ENCODE measurements at places on chromosomes 6 and 20.

GRCh38 chr6:155038104-155038503 lies 43.0 kb downstream of the TIAM2 start:
- DNase-seq = no peak

DNA sequence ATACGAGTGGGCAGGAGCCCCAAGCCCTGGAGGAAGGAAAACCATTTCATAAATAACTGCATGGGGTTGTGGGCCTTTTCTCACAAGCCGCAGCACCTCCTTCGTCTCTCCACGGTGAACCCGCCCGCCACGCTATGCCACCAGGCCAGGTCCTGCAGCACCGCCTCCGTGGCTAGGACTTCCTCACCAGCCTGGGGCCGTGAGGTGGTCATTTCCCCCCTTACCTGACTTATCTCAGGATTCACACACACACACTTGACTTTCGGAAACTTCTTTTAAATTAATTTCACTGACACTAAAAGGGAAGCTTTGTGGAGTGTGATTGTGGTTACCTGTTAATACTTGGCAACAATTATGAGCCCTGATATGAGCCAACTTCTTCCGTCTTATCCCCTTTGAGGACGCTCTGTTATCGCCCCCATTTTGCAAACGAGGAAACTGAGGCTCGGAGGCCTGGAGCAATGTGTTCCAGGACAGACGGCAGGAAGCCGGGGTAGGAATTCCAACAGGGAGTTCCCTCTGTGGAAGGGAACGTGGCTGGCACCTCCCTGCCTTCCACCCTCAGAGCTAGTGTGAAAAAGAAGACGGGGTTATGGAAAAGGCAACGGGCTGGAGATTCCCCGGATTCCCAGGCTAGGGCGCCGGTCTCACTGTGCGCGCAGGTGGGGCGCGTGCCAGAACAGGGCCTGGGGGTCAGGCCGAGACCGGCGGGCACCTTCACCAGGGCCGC lies 817 bp upstream of the SLCO4A1 start:
- DNase-seq = no peak

GRCh38 chr20:38559764-38560163 lies 21.2 kb upstream of the ADIG start:
- DNase-seq = no peak

- DNase-seq = no peak
These were observed 1.1 kb upstream of the TBC1D32 start for GRCh38 chr6:121335087-121336008.

DNA sequence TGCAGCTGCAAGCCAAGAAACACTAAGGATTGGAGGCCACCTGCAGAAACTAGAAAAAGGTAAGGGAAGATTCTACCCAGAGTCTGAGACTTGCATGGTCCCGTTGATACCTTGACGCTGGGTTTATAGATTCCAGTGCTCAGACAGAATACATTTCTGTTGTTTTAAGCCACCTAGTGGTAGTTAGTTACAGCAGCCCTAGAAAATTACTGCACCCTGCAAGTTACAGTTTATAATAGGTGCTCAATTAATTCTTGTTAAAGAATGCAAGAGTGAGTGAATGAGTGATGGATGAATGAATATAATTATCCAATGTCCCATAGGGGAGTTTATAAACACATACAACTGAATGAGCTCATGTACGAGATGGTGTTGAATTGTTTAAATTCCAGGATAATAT lies 453.1 kb upstream of the SLC35B3 start:
- no peak for DNase-seq

GRCh38 chr6:121666814-121667213 lies 231.4 kb downstream of the GJA1 start:
- DNase-seq = peak; percentile 46

DNA sequence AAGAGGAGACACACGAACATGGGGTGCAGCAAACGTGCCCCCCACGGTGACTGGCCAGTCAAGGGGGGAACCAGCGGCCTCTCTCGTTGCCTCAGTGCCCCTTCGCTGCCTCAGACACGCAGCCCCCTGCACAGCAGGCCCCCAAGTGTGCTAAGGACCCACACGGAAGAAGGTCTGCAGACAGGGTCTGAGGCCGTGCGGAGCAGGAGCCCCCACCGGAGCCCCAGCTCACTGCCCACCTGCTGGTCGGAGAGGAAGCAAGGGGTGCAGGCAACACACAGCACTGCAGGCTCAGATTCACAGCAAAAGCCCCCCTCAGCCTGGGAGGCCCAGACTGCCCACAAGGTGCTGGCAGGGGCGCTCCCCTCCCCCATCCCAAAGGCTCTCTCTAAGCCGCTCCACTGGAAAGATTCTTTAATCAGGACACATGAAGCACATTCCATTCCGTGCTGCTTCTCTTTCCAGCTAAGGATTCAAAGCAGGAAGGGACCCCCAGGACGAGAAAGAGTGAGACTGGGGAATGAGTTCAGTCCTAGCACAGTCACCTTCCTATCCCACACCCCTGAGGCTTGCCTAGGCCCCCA lies 105.1 kb downstream of the SLC23A2 start:
- no peak for DNase-seq

DNA sequence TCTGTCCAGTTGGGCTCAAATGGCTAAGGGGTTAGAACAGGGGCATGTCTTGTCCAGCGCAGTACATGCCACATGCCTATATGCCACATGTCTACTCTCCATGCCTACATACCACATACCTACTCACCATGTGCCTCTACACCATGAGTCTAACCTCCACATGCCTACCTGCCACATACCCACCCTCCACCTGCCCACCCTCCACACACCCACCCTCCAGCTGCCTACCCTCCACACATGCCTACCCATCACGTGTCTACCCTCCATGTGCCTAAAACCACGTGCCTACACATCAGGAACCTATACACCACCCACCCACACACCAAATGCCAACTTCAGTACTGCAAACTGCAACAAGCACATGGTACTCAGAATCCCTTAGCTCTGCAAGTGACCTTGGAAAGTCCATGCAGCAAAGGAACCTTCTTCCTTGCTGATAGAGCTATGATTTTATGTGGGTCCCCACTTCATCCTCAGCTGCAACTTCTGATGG lies 113.0 kb upstream of the CST7 start:
- no peak for DNase-seq

- no peak for DNase-seq
These were observed 11.4 kb downstream of the PPIL6 start for GRCh38 chr6:109428889-109429477.

DNA sequence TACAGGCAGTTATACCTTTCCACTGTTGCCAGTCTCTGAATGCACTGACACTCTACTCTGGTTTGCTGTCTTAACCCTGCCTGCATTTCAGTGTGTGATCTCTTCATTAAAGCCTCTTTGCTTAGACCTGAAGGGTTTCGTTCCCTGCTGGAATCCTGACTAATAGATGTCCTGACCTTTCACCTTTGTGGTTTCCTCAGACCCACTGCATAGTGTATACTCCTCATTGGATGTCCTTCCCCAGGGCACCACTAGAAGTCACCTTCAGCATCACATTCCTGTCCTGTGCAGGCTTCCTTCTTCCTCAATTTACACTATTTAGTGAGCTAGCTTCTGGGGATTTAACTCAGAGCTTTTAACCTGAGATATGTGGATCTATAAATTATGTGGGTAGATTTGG lies 120.6 kb downstream of the RCAN2 start:
- DNase-seq = peak; percentile 19

DNA sequence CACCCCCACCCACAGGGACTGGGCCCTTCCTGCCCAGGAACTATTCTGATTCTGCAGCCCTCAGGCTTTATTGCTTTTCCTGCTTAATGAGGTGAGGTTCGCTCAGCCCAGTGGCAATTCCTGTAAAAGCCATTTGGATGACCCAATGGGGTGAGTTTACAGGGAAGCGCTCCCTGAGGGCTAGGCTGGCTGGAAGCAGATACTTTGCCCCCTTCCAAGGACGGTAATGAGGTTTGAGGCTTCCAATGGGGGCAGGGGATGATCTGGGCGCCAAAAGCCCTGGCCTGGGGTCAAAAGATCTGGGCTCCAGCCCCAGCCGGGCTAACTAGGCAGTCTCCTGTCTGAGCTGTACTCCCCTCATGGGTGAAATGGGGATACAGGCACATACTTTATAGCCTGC lies 41.8 kb downstream of the RIPOR3 start:
- DNase-seq = no peak

DNA sequence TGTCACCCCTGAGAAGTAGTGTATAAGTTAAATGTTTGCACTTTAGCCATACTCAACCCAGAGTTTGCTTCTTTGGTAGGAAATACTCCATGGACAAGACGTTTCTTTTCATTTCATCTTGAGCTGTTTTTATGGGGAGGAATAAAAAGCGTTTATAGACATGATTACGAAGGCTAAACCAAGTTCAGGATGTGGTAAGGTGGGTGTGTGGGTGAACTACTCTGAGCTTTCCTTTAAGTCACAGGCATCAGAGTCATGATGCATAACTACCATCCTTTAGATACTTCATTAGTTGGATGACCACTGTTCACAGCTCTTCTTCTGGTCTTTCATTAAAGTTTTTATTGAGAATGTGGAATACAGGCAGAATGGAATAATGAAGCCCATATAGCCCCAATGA lies 48.9 kb downstream of the EBF4 start:
- no peak for DNase-seq

GRCh38 chr6:84309336-84309735 lies 81.9 kb upstream of the CEP162 start:
- DNase-seq = no peak

DNA sequence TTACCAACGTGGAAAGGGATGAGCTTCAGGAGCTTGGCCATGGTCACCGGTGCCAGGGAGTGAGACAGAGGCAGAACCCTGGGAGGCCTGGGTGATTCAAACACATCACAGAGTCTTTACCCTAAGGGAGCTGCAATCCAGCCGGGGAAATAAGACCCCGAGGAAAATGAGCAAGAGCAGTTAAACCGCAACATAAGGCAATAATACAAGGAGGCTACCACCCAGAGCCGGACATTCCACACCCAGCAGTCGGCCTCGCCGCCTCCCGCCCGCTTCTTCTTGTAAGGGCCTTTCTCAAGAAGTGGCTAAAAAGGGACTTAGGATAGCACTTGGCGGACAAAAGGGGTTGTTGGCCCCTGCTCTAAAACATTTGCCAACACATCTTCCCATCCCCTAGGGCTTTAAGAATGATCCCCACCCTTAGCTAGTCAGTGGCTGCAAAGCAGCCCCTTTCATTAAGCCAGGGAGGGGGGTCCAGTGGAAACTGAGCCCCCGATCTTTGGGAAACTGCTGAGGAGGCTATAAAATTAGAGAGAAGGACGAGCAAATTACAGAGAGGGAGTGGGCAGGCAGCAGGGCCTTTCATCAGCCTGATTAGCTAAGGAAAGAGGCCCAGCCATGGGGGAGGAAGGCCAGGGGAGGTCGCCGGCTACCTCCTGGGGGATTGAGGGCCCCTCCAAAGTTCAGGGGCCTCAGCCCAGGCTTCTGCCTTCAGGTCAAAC lies 34.3 kb downstream of the SNX5 start:
- DNase-seq = no peak

- DNase-seq = no peak
These were observed 29.5 kb upstream of the ZNF217 start for GRCh38 chr20:53623134-53623453.

- DNase-seq = no peak
These were observed 36.2 kb downstream of the PDRG1 start for GRCh38 chr20:31915491-31916280.

GRCh38 chr6:159646733-159647132 lies 46.3 kb downstream of the SOD2 start:
- DNase-seq = no peak

DNA sequence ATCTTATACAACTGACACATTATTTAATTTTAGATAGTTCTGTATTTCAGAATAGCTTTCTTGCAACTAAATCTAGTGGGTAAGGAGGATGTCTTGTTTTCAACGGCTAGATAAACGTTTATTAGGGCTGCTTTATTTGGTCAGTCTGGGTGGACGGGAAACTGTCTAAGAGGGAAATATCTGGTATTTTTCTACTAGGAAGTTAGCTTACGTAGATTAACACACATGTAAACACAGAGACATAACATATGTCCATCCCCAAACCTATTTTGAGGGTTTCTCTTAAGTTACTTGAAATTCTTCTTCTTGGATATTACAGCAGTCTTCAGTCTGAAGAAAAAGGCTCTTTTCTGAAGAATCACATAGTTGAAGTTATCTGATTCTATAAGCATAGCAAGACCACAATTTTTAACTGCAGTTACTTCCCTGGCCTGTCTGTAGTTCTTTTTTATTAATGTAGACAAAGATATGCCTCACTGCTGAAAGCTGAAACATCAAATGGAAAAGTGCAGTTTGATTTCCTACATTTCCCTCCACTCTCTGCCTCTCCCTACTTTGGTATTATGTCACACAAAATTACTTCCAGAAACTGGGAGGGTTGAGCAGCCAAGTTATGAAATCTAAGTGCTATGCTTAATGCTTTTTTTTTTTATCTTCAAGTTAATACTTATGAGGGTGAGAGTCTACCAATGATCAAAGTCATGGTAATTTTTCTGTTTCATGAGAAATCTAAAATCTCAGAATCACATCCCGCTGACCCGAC lies 37.4 kb downstream of the PLAGL1 start:
- DNase-seq = no peak

- no peak for DNase-seq
These were observed 67.7 kb upstream of the PLEKHG1 start for GRCh38 chr6:150531957-150532356.

GRCh38 chr20:9344083-9344920 lies 170.1 kb upstream of the LAMP5 start:
- no peak for DNase-seq
